ENCODE measurements at places on chromosomes 7 and 10.

- no peak for DNase-seq
These were observed 84.2 kb downstream of the PAXIP1 start for GRCh38 chr7:154918741-154919140.

GRCh38 chr7:73626814-73627213, 2.5 kb upstream of the MLXIPL start:
- DNase-seq: peak; percentile 26

DNA sequence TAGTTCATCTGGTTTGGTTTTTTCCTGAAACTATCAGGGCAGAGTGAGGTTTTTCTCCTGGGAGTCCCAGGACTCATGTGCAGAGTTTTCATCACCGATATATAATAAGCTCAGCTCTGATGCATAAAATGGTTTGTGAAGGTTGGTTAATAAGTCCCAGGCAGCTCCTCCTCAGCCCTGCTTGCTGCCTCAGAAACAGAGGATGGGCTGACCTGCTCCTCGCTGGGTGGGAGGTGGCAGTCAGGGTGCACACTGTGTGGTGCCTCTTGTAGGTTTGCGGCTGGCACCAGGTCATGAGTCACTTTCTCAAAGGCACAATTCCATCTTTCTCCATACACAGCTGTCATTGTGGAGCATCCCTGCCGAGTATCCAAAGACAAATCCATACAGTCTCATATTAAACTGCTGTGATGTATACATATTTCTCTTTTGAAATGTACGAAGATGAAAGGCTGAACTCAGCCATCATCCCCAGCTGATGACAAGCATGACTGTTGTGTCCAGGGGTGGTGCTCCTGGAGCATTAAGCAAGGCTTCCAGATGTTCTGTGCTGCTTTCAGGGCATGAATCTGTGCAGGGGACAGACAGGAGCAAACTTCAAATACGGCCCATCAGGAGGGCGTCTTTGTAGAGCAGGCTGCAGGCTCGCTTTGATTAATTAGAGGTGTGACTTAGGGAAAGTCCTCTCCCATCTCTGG, 125.7 kb upstream of the NPS start:
- no peak for DNase-seq

DNA sequence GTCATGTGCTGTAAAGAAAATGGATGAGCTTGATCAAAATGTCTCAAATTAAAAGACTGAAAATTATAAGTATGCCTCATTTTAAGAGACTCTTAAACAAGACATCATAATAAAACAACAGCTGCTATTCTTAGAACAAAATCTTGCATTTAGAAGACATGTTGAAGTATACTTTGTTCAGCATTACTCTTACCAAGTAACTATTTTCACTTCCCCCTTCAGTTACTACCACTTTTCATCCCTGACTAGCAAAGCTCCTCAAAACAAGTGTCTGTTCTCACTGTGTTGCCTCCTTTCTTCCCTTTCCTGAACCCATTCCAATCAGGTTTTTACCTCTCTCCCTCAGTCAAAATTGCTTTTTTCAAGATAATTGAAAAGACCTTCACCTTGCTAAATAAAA, 31.6 kb downstream of the ELAPOR2 start:
- no peak for DNase-seq

GRCh38 chr10:24843256-24843655, 109.2 kb downstream of the PRTFDC1 start:
- no peak for DNase-seq

- DNase-seq: no peak
These were observed 60.4 kb downstream of the DNAJB6 start for GRCh38 chr7:157397036-157397720.

DNA sequence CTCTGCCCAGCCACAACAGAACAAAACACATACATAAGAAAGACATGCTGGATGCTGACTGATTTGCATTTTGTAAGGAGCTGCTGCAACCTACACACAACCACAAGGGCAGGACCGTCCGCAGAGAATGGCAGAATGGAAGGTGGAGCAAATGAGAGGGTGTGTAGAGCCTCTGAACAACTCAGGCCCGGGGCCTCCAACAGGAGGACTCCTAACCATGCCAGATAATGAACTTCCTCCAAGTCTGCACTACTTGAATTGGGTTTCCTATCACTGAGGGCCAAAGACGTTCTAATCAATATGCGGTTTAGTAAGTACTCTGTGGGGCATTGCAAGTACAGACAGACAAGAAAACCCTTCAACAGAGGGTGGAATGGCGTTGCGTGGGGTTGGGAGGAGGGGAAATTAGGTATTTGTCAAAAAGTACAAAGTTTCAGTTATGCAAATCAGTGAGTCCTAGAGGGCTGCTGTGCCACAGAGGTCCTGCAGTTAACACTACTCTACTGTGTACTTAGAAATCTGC, 14.6 kb downstream of the VOPP1 start:
- DNase-seq: no peak

DNA sequence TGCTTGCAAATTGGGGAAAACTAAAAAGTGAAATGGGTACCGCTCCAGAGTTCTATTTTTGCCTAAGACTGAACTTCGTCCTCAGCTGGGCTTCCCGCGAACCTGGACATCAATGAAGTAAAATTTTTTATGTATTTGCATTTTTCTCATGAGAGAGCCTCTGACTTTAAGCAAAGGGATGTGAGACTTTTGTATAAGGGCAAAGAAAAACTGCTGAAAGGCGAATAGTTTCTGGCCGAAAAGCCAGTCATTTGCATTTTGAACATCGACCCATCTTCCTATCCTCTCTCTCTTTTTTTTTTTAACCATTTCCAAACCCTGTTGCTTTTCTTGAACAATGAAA, 573 bp downstream of the PMPCB start:
- no peak for DNase-seq

- DNase-seq: peak; percentile 99
These were observed at the start of gene SRGN for GRCh38 chr10:69087590-69088470. TSS of gene SRGN (plus strand) at chr10:69088103. CDS start at chr10:69088158, 55 bp downstream.

DNA sequence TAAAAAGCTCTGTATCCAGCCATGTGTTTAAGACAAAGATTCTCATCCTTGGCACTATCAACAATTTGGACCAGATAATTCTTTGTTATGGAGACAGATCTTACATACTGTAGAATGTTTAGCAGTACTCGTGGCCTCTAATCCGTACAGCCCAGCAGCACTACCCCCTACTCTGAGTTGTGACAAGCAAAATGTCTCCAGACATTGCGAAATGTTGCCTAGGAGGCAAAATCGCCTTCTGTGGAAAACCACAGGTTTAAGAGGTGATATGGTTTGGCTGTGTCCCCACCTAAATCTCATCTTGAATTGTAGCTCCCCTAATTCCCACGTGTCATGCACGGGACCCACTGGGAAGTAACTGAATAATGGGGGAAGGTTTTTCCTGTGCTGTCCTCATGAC, 186.7 kb downstream of the CHCHD3 start:
- no peak for DNase-seq

- DNase-seq: no peak
These were observed 251.0 kb downstream of the NSUN6 start for GRCh38 chr10:18400201-18400905.

DNA sequence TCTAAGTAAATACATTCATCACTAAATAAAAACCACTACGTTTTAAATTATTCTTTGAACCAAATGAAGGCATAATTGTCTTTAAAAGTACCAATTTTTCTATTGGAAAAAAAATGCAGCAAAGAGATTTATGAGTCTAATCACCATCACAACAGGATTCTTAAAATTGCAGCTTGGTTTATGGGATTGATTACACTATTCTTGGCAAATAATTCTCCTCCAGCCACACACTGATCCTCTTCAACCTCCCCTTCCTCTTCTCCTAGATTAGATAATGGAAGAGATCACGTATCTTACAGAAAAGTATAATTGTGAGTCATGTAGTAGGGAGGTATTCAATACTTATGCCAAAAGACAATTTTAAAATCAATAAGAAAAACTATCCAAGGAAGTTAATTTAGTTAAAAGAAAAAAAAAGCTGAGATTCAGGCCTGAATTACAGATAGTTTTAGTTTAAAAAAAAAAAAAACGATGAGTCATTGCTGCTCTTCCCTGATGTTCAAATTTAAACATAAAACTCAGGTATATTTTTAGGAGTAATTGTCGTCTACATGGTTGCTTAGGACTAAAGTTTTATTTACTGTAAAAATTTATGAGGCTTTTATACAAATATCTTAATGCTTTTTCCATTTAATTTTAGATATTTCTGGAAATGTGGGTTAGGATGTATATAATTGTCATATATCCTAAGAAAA, 133.7 kb upstream of the CDK1 start:
- DNase-seq: peak; percentile 48

DNA sequence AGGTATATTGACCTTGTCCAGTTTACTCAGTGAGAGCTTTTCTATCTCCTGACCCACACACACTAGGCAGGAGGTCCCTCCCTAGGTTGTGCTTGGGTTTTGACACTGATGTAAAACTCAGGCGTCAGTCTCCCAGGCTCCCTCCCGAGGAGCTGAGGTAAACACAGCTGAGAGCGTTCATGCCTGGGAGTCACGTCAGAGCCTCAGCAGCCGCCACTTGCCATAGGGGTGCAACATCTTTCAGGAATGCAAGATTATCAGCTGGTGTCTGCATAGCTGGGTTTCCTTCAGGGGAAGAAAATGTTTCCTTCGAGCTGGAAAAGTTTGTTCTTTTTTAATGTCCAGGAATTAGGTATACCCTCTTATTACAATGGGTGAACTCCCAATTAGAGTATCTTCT, 70.6 kb downstream of the FGFR2 start:
- DNase-seq: no peak

- no peak for DNase-seq
These were observed 35.8 kb upstream of the TRUB1 start for GRCh38 chr10:114902151-114902550.

GRCh38 chr7:45937301-45937700, 16.2 kb upstream of the IGFBP3 start:
- no peak for DNase-seq

GRCh38 chr7:80681272-80681885, 42.9 kb downstream of the CD36 start:
- peak; percentile 55 for DNase-seq

DNA sequence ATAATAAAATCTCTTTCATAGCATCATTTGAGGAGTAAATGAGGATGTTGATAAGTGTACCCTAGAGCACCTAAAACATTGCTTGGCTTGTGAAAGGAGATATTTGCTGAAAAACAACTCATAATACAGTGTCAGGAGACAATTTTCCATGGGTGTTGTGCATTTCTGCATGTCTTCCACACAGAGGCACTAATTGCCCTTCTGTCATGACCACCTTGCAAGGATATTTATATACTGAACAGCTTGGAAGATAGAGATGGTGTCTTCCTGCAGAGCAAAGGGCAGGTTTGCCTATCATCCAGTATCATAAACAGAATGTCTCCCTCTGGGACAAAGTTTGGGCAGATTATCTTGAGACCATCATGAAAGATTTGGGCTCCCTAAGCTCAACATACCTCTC, 495.2 kb upstream of the LRRN3 start:
- no peak for DNase-seq

- peak; percentile 90 for DNase-seq
These were observed 144.1 kb downstream of the TCF7L2 start for GRCh38 chr10:113094114-113094486.

DNA sequence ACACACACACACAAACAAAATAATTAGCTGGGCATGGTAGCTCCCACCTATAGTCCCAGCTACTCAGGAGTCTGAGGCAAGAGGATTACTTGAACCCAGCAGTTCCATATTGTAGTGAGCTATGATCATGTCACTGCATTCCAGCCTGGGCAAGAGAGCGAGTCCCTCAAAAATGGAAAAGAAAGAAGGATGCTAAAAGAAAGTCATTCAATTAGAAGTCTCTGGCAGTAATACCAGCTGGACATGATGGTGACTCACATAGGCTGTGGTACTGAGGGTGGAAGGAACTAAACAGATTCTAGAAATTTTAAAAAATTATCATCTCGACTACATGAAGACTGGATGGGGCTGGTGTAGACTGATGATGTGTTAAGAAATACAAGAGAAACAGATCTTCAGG, 385.3 kb downstream of the ETV1 start:
- DNase-seq: no peak

GRCh38 chr7:135616136-135616535, 46.2 kb upstream of the STMP1 start:
- no peak for DNase-seq

DNA sequence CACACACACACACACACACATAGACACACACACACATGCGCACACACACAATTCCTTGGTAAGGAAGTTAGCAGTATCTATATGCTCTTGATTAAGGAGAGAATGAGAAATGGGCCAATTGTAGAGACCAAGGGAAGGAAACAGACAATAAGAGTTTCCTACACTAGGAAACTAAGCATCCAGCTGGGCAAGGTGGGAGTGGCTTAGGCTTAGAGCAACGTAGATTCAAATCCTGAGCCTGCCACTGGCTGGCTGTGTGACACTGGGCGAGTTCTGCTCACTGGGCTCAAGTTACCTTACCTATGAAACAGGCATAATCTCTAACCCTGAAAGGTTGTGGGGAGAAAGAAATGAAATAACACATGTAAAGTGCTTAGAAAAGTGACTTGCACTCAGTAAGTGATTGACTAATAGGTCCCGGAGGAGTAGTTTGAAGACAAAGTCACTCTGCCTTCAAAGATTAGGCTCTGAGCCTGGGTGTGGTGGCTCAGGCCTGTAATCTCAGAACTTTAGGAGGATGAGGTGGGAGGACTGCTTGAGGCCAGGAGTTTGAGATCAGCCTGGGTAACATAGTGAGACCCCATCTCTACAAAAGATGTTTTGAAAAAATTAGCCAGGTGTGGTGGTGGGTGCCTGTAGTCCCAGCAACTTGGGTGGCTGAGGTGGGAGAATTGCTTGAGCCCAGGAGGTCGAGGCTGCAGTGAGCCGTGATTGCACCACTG, 701.4 kb downstream of the PARD3 start:
- no peak for DNase-seq

GRCh38 chr7:120997882-120998474, 9.5 kb downstream of the CPED1 start:
- DNase-seq: no peak

GRCh38 chr10:3896161-3896560, 111.2 kb upstream of the KLF6 start:
- no peak for DNase-seq

- no peak for DNase-seq
These were observed 63.0 kb upstream of the CYP26C1 start for GRCh38 chr10:92997620-92998019.

DNA sequence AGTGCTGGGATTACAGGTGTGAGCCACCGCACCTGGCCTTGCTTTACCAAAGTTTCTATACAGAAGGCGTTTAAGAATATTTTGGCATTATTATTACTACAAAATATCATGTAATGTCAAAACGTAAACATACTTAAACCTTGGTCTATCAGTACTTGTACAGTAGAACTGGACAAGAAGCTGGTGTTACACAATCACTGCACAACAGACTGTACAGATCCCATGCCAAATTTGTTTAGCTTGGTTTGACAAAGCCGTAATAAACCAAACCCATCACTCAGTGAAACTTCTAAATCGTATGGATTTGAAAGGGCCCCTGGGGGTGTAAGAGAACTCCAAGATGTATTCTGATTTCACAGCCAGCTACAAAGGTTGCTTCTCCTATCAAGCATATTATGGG, 51.8 kb upstream of the RHEB start:
- DNase-seq: no peak

DNA sequence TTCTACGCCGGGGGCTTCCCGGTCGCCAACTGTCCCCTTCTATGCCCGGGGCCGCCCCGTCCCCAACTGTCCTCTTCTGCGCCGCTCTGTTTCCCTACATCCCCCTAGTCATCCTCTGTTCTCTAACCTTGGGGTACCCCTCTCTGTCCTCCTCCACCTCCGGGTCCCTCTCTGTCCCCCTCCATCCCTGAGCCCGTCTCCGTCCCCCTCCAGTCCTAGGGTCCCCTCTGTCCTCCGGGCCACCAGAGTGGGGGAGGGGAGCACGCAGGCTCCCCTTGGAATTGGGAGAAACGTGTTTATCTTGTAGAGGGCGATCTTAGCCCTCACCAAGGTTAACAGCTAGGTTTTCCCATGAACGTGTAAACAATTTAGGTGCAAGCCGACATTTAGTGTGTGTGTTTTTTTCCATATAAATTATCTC, 852 bp upstream of the KLF6 start:
- DNase-seq: no peak

All from PC-3 (cell line).